ENCODE measurements at places on chromosomes 7 and 10. TPM values are rescaled to one million over a fixed set of nuclear protein-coding genes. Genes with fewer than 3 reads are reported as not detected.
A peak's percentile ranks its signal among the peaks of the same experiment; 100 is the strongest.

The ACSM6 gene
- not detected for total RNA-seq

The FANK1 gene
- total RNA-seq, result 1.7 TPM

The C10orf105 gene
- total RNA-seq, result 0.14 TPM

The KBTBD2 gene
- 57.0 TPM for total RNA-seq

The PRKCQ gene
- 0.47 TPM for total RNA-seq

The LRMDA gene
- 44.8 TPM for total RNA-seq

The THSD7A gene
- 1.7 TPM for total RNA-seq

DNA sequence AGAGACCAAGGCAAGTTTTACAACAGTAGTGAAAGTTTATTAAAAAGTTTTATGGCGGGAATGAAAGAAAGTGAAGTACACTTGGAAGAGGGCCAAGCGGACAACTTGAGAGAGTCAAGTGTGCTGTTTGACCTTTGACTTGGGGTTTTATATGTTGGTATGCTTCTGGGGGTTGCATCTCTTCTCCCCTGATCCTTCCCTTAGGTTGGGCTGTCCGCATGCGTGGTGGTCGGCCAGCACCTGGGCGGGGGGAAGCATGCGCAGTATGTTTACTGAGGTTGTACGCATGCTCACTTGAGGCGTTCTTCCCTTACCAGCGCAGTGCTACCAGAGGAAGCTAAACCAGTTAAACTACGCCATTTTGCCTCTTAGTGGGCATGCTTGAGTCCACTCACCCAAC lies 31.9 kb downstream of the NUP42 start:
- no peak overlapping the region for H3K4me3 ChIP-seq
- H3K4me1 ChIP-seq, result no peaks in the 10 kb centered on the region
- H3K27me3 ChIP-seq, result no peaks in the 10 kb centered on the region
- H3K27ac ChIP-seq, result no peak overlapping the region
- no peaks in the 10 kb centered on the region for H3K36me3 ChIP-seq
- no peak for DNase-seq

GRCh38 chr7:26507108-26507987 lies 215.7 kb downstream of the SNX10 start:
- no peaks in the 10 kb centered on the region for H3K27me3 ChIP-seq
- H3K36me3 ChIP-seq, result no peaks in the 10 kb centered on the region
- no peak for DNase-seq
- H3K4me1 ChIP-seq, result no peaks in the 10 kb centered on the region
- no peak overlapping the region for H3K4me3 ChIP-seq
- H3K27ac ChIP-seq, result no peak overlapping the region

- no peak overlapping the region for H3K27ac ChIP-seq
- H3K4me3 ChIP-seq, result no peak overlapping the region
- H3K27me3 ChIP-seq, result no peaks in the 10 kb centered on the region
Observed at GRCh38 chr7:31416381-31416870, 75.9 kb upstream of the NEUROD6 start.

- peaks cover 46% of the 10 kb centered on the region for H3K4me1 ChIP-seq
- H3K27me3 ChIP-seq, result no peaks in the 10 kb centered on the region
- DNase-seq, result no peak
- no peak overlapping the region for H3K27ac ChIP-seq
- no peaks in the 10 kb centered on the region for H3K36me3 ChIP-seq
Observed at GRCh38 chr7:108431099-108431498, 25.1 kb downstream of the NRCAM start.

GRCh38 chr7:148761499-148762278 lies 63.0 kb downstream of the CUL1 start:
- H3K36me3 ChIP-seq, result no peaks in the 10 kb centered on the region
- no peaks in the 10 kb centered on the region for H3K4me1 ChIP-seq
- H3K4me3 ChIP-seq, result no peak overlapping the region
- H3K27me3 ChIP-seq, result no peaks in the 10 kb centered on the region
- no peak for DNase-seq

DNA sequence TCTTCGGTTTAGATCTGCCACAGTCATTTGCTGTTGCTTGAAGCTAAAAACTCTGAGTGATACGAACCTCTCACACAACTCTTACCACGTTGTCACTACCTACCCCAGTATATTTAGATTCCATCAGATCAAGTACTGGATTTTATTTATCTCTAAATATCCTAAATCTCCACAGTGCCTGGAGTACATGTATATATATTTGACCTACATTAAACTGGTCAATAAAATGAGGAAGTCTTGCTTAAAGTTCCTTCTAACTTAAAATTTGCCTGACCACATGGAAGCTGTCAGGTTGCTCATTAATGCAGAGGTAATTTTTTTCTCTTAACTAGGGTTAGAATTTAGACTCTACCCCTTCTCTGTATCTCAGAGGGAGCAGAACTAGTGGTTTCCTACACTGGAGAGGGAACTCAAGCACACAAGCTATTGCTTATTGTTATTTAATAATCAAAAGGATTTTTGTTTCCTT lies 3.1 kb upstream of the MACC1 start:
- H3K4me1 ChIP-seq, result peaks cover 21% of the 10 kb centered on the region
- no peaks in the 10 kb centered on the region for H3K36me3 ChIP-seq
- H3K27ac ChIP-seq, result peak overlapping the region; percentile 42
- no peak overlapping the region for H3K4me3 ChIP-seq

- no peaks in the 10 kb centered on the region for H3K27me3 ChIP-seq
- no peak for DNase-seq
- peaks cover 21% of the 10 kb centered on the region for H3K4me1 ChIP-seq
- no peaks in the 10 kb centered on the region for H3K36me3 ChIP-seq
- no peak overlapping the region for H3K4me3 ChIP-seq
- no peak overlapping the region for H3K27ac ChIP-seq
Observed at GRCh38 chr10:112379635-112380296, 5.8 kb downstream of the ACSL5 start.

- no peak for DNase-seq
- no peaks in the 10 kb centered on the region for H3K27me3 ChIP-seq
- no peak overlapping the region for H3K4me3 ChIP-seq
- H3K36me3 ChIP-seq, result no peaks in the 10 kb centered on the region
- H3K4me1 ChIP-seq, result no peaks in the 10 kb centered on the region
Observed at GRCh38 chr7:24830440-24831050, 73.3 kb upstream of the GSDME start.

DNA sequence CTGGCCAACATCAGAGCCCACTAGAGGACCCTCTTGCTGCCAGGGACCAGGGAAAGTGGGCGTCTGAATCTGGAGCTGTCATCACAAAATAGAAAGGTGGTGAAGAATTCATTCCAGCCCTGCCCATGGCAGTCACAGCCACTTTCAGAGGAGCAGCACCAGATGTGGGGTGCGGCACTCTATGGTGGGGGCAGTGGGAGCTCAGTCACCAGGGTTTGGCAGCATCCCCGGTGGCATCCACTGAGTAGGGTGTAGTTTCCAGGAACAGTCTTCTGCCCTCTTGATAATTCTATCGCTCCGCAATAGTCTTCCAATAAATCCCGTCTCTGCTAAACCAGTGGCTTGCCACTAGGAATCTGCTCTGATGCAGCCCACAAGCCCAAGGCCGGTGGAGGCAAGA lies 108.5 kb upstream of the TCF7L2 start:
- H3K4me1 ChIP-seq, result peaks cover 9% of the 10 kb centered on the region
- H3K27me3 ChIP-seq, result no peaks in the 10 kb centered on the region
- H3K27ac ChIP-seq, result no peak overlapping the region
- DNase-seq, result no peak
- no peaks in the 10 kb centered on the region for H3K36me3 ChIP-seq

DNA sequence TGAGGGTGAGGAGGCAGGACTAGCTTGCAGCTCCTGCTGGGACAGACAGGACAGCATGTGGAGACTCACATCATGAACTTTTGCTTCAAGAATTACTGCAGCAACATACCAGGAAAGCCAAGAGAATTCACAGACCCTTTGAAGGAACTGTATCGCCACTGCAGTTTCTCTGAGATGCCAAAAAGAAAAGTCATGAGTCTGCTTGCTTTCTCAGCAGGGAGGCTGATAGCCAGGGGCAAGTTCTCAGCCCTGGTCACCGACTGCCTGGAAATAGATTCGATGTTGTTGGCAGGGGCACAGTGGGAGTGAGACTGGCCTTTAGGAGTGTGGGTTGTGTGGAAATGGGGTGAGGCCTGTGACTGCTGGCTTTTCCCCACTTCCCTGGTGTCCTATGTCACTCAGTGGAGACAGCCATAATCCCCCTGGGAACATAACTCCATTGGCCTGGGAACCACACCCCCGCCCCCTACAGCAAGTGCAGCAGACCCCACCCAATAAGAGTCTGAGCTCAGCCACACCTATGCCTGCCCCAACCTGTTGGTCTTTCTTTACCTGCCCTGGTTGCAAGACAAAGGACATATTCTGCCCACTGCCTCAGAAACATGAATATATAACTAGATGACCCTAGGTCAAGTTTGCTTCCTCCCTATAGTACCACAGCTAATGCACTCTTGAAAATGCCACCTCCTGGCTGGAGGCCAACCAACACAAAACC lies 1.6 kb upstream of the SAMD9 start:
- H3K27me3 ChIP-seq, result no peaks in the 10 kb centered on the region
- DNase-seq, result no peak
- H3K27ac ChIP-seq, result no peak overlapping the region
- peaks cover 6% of the 10 kb centered on the region for H3K4me1 ChIP-seq
- no peak overlapping the region for H3K4me3 ChIP-seq
- H3K36me3 ChIP-seq, result no peaks in the 10 kb centered on the region

GRCh38 chr7:714251-714671 lies 12.2 kb upstream of the DNAAF5 start:
- no peaks in the 10 kb centered on the region for H3K4me1 ChIP-seq
- H3K27me3 ChIP-seq, result peaks cover 3% of the 10 kb centered on the region
- DNase-seq, result no peak
- H3K27ac ChIP-seq, result no peak overlapping the region

DNA sequence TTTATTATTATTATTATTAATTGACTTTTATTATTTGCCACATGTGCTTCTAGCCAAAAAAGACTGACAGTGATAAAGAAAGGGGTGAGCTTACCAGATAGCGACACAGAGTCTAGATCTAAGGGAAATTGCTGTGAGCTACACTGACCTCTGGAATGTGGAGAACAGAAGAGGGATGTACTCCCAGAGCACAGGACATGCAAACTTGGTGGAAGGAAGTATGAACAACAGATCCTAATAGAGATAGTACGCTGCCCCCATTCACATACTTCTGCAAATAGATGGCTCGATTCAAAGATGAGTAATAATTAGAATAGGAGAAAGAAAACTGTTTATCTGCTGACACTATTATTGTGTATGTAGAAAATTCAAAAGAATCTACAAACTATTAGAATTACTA lies 109.3 kb upstream of the HPS1 start:
- H3K36me3 ChIP-seq, result no peaks in the 10 kb centered on the region
- H3K4me1 ChIP-seq, result no peaks in the 10 kb centered on the region
- no peak overlapping the region for H3K4me3 ChIP-seq
- no peaks in the 10 kb centered on the region for H3K27me3 ChIP-seq
- no peak overlapping the region for H3K27ac ChIP-seq

GRCh38 chr7:130351791-130352090 lies 7.1 kb downstream of the CPA5 start:
- no peak for DNase-seq
- H3K4me3 ChIP-seq, result no peak overlapping the region
- peaks cover 19% of the 10 kb centered on the region for H3K4me1 ChIP-seq
- no peaks in the 10 kb centered on the region for H3K36me3 ChIP-seq
- no peaks in the 10 kb centered on the region for H3K27me3 ChIP-seq
- H3K27ac ChIP-seq, result peak overlapping the region; percentile 28

GRCh38 chr7:121755818-121756552 lies 117.0 kb upstream of the PTPRZ1 start:
- no peak for DNase-seq
- no peak overlapping the region for H3K4me3 ChIP-seq
- H3K27me3 ChIP-seq, result no peaks in the 10 kb centered on the region
- H3K4me1 ChIP-seq, result no peaks in the 10 kb centered on the region

DNA sequence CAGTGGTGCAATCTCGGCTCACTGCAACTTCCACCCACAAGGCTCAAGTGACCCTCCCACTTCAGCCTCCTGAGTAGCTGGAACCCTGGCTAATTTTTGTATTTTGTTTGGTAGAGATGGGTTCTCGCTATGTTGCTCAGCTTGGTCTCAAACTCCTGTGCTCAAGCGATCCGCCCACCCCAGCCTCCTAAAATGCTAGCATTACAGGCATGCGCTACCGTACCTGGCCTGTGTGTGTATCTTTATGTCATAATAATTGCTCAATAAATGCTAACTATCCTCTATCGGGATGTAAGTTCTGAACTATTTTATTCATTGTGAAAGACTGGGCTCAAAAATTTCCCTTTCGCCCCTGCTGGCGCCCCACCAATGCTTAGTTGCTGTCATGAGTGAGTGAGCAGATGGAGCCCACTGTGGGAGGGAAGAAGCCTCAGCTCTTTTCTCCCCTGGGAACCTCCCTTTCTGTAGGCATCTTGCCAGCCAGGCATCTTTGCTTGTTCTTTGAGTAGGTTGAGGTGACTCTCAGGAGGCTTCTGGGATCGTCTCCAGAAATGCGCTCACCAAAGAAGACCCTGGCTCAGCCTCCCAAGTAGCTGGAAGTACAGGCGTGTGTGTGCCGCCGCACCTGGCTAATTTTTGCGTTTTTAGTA lies 38.3 kb downstream of the CAMK1D start:
- H3K27me3 ChIP-seq, result no peaks in the 10 kb centered on the region
- H3K4me1 ChIP-seq, result no peaks in the 10 kb centered on the region
- DNase-seq, result peak; percentile 35
- H3K4me3 ChIP-seq, result no peak overlapping the region
- H3K27ac ChIP-seq, result no peak overlapping the region

GRCh38 chr10:132397671-132398565 lies 918 bp downstream of the PWWP2B start:
- H3K27me3 ChIP-seq, result no peaks in the 10 kb centered on the region
- peak overlapping the region; percentile 98 for H3K27ac ChIP-seq
- peak overlapping the region; percentile 70 for H3K4me3 ChIP-seq
- peak; percentile 94 for DNase-seq
- H3K36me3 ChIP-seq, result no peaks in the 10 kb centered on the region

DNA sequence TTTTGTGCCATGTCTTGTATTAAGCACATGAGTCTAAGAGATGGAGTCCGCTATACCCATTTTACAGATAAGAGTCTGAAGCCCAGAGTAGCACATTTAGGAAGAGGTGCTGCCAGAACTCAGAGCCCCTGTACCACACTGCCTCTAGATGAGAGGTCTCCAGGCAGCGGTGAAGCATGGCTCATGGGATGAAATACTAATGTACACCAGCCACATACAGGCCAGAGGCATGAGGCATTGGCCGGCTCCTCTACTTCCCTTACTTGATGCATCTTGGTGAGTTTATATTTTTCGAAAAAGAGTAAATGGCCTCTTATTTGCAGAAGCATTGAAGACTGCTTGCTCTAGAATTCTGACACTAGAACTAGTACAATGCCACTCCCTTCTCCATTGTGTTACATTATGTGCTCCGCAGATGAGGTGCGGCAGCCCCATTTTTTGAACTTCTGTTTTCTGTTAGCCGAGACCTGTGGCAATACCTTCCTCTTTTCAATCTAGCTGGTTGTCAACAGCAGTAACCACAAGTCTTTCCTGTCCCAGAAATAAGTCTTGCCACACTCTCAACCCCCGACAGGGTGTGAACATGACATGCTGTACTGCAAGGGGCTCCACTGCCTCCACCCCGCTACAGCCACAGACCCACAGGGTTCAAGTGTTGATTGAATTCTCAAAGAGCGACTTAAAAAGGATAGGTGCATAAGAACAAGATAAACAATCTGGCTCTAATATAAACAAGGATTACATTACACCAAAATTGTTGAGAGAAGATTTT lies 145.3 kb downstream of the CELF2 start:
- H3K27ac ChIP-seq, result peak overlapping the region; percentile 86
- no peak overlapping the region for H3K4me3 ChIP-seq
- DNase-seq, result peak; percentile 38
- H3K36me3 ChIP-seq, result no peaks in the 10 kb centered on the region

Measured in adrenal gland (tissue), 19 donors.